M059J (cell line): ENCODE measurements at places on chromosomes 2 and 18.
A peak's percentile ranks its signal among the peaks of the same experiment; 100 is the strongest.

DNA sequence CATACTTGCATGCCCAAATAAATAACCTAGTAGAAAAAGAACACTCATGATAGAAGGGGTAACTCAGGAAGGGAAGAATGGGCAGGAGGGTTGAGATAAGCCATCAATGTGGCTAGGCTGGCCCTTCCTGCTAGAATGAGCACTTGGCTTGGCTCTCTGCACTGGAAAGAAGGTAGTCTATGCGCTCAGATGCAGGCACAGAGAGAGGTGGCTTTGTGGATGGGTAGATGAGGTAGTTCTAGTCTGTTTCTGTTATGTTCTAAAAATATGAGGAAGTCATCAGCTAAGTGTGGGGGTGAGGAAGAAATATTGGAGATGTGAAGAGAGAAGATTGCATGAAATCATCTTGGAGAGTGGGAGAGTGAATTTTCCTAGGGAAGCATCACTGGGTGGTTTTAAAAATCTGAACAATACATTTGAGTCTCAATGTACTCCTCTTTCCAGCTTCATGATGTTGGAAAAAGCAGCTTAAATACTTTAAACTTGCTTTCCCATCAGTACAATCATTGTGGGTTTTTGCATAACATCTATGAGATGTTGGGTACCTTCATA lies 357.1 kb downstream of the CNTNAP5 start:
- DNase-seq, result no peak

- no peak for DNase-seq
These were observed 68.0 kb upstream of the RAB6C start for GRCh38 chr2:129911363-129912065.

DNA sequence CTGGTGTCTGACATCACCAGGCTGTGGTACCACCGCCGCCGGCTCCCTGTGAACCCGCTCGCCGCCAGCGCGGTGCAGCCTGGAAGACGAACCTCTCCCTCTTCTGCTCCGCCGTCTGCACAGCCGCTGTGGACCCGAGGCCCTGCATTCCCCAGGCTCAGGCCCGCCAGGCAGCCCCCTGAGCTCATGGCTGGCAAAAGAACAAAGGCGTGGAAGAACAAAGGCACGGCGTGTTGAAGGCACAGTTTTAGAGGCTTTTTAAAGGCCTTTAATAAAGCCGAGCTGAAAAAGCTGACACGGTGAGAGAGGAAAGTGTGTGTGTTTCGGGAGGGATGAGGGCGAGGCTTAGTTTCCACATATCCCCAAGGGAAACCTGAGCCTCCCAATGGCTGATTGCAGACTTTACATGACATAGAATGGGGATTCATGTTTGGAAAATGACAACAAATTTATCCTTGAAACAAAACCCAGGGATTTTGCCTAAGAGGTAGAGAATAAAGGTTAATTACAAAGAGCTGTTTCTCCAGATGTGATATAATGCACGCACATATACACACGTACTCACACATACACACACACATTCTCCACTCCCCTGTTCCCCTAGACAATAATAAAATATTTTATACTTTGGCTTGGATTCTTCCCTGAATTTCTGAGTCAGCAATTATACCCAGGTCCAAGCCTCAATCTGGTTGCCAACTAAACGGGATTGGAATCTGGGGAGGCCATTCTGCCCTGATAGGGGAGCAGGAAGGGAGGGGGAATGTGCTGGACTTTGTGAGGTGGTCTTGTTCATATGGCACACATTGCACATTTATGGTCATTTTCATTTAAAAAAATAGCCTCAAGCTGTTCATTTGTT lies 39.7 kb downstream of the RFX8 start:
- peak; percentile 22 for DNase-seq

GRCh38 chr2:172736424-172737174 lies 954 bp downstream of the RAPGEF4 start:
- no peak for DNase-seq

DNA sequence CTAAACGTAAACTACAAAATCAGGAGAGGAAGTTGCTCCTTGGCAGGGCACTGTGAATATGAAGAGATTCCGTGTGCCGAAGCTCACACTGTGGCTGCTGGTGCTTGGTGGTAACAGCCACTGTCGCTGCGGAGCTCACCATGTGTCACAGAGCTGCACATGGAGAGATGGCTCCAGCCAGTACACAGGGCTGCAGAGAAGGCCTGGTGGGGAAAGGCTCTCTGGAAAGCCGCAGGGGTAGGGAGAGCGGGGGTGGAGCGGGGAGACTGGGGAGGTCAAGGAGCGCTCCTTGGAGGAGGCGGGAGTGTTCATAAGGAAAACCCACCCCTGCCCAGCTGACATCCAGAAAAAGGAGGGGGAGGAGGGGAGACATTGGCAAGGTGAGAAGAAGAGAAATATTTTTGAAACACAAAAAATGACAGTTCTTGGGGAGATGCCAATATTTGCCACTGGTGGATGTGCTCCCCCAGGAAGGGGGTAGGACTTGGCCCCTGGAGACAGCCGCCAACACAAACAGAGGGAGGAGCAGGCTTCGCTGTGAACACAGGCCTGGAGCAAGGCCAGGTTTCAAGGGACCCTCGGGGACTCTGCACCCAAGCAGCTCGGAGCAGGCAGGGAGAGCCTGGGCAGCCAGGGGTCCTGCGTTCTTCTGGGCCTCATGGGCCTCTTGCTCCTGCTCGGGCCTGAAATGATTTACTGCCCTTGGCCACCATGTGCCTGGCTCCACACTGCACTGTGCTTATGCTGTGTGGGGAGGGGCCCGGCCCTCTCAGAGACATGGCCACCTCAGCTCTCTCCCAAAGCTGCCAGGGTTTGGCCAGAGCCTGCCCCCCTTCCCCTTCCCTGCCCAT lies 102.6 kb upstream of the GLI2 start:
- no peak for DNase-seq
